ENCODE measurements at places on chromosomes 1 and 21.

GRCh38 chr1:232239998-232240397, 389.9 kb downstream of the SIPA1L2 start:
- no peak for DNase-seq

DNA sequence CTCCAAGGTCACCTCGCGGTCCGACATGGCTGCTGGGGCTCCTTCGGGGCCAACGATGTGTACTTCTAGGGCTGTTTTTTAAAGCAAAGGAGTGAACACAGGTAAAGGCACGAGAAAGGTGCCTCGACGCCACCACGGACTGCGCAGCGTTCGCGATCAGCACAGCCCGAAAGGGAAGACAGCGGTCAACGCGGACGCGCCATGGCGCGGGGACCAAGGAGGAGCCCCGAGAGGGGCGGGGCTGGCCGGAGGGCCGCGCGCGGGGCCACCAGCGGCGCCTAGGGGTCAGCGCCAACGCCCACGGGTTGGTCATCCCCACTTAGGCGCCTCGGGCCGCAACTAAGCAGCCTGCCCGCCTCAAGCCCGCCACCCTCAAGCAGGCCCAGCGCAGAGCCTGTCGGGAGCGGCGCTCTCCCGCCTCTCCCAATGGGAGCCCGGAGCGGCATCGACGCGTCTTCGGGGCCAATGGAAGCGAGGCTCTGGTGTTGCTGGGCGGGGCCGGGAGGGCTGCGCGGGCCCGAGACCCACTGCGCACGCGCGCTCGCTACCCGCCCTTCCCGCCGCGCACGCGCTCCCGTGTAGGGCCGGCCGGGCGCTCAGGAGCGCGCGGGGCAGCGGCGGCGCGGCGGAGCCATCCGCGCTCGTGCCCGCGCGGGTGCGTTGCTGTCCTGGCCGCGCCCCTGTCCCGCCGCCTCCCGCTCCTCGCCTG, at the start of gene DIP2A:
Gene DIP2A (plus strand): TSS at position 577 of the 709 bp plus-strand sequence. CDS start 241 bp downstream, outside the sequence.
- peak; percentile 87 for DNase-seq

GRCh38 chr1:15311880-15312279, 64.9 kb downstream of the FHAD1 start:
- DNase-seq = no peak

DNA sequence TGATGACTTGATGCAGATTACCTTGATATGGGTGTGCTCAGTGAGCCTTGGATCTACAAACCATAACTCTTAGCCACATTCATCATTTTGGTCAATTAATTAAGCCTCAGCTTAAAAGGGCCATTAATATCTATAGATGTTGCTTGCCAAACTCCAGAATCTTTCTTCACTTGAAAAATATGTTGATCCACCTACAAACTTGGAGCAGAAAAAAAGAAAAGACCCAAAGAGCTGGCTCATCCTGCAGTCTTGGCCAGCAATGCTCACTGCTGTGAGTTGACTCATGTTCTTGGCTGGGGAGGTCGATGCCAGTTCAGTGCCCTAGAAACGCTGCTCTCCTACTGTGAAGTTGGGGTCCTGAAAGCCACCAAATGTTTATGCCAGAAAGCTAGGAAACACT, 75.4 kb downstream of the DPT start:
- DNase-seq = no peak

DNA sequence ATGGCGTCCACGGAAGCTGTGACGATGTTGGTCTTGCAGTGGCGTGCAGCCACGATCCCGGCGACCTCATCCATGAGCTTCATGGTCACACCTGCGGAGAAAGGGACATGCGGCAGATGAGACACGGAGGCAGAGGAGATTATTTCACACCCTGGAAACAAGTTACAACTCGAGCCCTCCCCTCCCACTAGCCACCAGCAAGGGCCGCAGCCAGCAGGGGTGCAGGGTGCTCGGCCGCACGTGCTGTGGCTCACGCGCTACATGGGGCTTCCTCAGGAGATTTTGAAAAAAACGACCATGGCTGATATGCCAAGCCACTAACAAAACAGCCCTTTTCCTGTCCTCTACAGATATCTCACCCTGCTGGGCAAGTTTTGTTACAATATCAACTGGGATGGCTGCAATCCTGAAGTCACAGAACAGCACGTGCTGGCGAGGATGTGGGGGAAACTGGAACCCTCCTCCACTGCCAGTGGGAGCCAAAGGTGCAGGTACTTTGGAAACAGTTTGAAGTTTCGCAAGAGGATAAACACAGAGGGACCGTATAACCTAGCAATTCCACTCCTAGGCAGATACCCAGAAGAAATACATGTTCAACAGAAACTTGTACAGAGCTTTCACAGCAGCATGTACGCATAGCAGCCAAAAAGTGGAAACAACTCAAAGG, 34.1 kb upstream of the GPR153 start:
- DNase-seq = no peak

DNA sequence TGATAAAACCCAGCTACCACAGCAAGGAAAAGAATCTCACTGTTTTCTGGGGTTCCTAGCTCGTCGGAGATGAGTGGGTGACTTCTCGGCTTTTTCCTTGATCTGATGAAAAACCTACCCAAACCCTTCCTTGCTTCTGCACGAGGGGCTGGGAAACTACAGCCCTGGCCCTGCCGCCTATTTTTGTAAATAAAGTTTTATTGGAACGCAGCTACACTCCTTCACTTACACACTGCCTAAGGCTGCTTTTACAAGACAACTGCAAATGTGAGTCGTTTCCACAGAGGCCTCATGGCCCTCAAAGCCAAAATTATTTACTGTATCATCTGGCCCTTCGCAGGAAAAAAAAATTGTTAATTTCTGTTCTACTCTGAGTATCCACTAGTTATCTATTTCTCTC, 116.0 kb upstream of the TMPRSS2 start:
- no peak for DNase-seq

- DNase-seq = no peak
Measured at GRCh38 chr1:54486907-54487306, 61.1 kb upstream of the ACOT11 start.

GRCh38 chr1:220527908-220528678, at the start of gene MARK1:
Gene MARK1, plus strand, starts transcription at chr1:220528136. Its CDS starts 687 bp downstream, at chr1:220528823.
- peak; percentile 58 for DNase-seq

DNA sequence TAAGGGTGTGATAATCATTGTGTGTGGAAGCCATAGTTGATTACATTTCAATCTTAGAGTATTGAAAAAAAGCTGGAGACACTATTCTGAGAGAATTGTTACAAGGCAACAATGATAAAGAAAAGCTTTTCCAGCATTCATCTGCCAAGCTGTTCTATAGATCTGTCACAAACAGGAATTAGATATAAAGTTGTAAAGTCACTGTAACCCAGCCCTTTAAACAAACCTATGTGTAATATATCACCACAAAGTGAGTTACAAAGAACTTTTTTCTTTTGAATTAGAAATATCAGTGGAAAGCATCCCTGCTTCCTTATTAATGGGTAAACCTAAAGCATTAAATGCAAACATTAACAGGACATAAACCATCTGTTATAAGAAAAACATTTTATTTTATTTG, 55.4 kb downstream of the RPAP2 start:
- DNase-seq = no peak

DNA sequence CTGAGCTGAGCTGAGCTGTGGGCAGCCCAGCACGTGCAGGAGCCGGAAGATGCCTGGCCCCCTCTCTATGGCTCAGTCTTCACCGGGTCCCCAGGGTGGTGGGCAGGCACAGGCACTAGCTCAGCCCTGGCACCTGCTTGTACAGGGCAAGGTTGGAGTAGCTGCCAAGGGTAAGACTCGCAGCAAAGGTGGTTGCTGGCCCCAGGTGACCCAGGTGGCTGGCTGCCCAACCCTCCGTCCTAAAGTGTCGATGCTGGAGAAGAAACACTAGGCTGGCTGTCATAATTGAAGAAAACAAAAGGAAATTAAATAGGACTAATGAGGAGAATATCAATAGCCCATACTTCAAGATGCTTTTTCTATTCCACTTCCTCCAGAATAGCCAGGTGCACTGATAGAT, 77.1 kb upstream of the ACTL8 start:
- no peak for DNase-seq

DNA sequence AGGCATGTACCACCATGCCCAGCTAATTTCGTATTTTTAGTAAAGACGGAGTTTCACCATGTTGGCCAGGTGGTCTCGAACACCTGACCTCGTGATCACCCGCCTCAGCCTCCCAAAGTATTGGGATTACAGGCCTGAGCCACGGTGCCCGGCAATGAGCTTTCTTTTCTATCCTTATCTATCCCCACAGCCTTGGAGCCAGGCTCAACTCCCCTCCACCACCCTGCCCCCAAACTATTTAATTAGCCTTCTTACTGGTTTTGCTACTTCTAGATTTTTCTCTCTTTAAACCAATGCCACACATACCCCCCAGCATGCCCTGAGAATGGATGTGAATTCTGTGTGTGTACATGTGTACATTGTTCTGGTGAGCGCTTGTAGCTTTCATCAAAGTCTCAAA, 5.7 kb upstream of the VANGL2 start:
- DNase-seq = no peak

GRCh38 chr1:96882096-96882495, 160.5 kb downstream of the PTBP2 start:
- DNase-seq = no peak

DNA sequence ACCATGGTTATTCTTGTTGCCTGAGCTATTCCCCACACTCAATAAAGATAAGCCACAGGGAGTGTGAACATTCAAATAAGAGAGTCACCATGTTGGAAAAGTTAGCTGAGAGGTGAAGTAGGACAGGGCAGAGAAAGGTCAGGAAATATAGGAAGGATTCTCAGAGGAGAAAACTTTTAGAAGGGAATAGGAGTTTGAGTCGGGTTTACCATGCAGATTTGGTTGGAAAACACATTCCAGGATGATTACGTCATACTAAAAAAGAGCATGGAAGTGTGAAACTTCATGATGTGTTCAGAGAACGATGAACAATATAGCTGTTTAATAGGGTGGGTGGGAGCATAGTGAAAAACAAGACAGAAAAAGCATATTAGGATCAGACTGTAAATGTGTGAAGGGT, 1125.3 kb upstream of the ADGRL2 start:
- no peak for DNase-seq

DNA sequence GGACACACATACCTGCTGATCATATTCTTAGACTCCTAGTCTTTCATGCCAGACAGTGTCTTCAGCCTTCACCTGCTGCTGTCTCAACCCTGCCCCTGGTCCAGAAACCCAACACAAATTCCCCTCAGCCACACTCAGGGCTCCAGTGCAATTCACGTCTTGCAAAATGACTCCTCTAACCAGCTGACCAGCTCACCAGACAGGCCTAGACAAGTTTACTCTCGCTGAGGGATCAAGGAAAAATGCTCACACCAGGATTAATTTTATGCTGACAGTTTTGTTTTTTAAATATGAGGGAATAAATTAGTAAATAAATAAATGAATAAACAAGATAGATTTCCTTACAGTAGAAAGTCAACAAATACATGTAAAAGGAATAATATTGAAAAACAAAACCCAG, 28.5 kb downstream of the CCDC185 start:
- DNase-seq = peak; percentile 49

- DNase-seq = no peak
Measured at GRCh38 chr1:34073028-34073695, 91.9 kb downstream of the CSMD2 start.

GRCh38 chr1:111569913-111570312, 49.7 kb upstream of the RAP1A start:
- DNase-seq = no peak

DNA sequence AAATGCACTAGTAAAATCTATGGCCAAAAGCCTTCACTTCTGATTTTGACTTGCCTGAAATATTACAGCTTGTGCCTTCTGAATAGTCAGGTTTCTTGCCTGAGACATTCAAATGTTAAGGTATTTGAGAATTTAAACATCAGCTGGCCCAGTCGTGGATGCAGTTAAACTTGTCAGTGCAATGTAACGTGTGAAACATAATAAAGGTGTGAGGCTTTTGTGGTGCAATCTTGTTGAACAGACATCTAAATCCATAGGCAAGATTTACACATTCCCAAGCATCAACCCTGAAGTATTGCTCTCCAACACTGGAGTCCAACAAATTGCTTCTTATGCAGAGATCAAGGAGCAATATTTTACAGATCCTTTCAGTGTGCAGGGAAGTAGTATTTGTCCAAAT, 4.4 kb downstream of the CCN1 start:
- no peak for DNase-seq

DNA sequence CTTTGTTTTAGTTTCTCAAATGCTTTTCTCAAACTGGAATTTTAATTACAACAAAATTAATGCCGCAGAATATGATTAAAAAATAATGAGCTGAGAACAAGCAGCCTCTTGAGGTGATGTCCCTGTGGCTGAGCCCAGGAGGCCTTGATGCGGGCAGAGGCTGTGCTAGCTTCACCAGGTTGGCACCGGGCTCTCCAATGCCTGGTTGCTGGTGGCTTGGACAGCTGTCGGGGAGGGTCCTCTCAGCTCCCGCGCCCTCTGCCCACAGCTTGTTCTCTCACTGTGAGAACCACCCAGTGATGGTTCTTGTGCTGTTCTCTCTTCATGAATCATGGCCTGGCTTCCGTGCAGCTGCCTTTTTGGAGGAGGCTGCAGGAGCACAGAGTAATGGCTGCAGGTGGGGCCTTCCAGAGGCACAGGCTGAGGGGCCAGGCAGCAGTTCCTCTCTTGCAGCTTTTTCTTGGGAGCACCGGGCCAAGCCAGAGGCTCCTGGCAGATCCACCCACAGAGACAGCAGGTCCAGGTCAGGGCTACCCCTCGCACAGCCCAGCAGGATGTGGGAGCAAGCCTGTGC, 156.3 kb downstream of the PCBP3 start:
- DNase-seq = no peak

GRCh38 chr1:163357378-163357777, 35.6 kb downstream of the NUF2 start:
- no peak for DNase-seq

- no peak for DNase-seq
Measured at GRCh38 chr1:189524501-189524900, 953.2 kb downstream of the BRINP3 start.

- no peak for DNase-seq
Measured at GRCh38 chr1:157833145-157833544, 8.5 kb downstream of the CD5L start.

DNA sequence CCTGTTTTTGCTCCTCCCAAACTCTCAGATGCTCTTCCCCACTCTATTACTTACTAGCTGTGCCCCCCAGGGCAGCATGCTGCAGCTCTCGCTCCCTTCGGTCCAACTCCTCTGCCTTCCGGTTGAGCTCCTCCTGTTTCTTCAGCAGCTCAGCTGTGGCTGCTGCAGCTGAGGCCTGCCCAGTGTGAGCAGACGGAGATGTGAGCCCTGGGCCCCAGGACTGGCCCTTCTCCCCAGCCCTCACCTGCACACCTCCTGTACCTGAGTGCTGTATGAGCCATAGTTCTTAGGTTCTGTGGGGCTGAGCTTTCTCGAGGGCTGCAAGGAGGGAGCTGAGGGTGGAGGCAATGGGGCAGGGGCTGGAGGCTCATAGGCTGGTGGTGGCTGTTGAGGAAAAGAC, 1.9 kb downstream of the SCAMP3 start:
- DNase-seq = no peak

- DNase-seq = no peak
Measured at GRCh38 chr1:172154551-172154950, 265.9 kb upstream of the C1orf105 start.

- DNase-seq = no peak
Measured at GRCh38 chr21:45456584-45457160, 51.7 kb downstream of the COL18A1 start.
